Suppressor macrophage treated with lipopolysaccharide for 1 hour (primary cell): ENCODE measurements at places on chromosomes 5 and 9.

- DNase-seq: no peak
Observed at GRCh38 chr5:176360894-176361436, 599 bp downstream of the KIAA1191 start.

DNA sequence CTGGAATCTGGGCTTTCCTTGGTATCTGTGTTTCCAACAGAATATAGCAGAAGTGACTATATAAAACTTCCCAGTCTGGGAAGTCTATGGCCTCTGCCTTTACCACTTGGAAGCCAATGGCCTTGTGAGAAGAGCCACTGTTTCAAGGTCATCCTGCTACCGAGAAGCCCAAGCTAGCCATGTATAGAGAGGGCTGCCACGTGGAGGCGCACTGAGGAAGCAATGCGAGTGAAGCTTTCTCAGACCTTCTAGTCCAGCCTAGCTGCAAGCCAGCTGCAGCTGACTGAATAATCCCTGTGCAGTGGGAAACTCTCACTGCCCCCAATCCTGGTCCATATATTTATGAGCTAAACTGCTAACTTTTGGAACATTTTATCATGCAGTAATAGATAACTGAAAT lies 661.8 kb upstream of the RIOK2 start:
- no peak for DNase-seq

DNA sequence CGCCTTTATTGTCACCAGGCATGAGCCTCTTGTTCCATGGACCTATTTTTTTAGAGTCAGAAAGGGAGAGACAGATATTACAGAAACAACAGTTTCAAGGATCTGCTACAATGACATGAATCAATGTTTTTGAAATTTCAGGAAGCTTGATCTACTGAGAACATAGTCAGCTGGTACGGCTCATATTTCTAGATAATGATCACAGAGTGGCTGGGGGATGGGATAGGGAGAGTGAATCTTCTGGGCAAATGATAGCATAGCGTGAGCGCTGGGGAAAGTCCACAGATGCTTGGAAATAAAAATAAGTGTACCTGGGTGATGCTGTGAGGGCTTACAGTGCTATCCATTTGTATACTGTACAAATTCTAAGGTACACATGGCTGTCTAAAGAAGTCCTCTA lies 340.4 kb downstream of the EBF1 start:
- DNase-seq: no peak

GRCh38 chr5:134143944-134144941 lies 29.8 kb downstream of the TCF7 start:
- DNase-seq: no peak

DNA sequence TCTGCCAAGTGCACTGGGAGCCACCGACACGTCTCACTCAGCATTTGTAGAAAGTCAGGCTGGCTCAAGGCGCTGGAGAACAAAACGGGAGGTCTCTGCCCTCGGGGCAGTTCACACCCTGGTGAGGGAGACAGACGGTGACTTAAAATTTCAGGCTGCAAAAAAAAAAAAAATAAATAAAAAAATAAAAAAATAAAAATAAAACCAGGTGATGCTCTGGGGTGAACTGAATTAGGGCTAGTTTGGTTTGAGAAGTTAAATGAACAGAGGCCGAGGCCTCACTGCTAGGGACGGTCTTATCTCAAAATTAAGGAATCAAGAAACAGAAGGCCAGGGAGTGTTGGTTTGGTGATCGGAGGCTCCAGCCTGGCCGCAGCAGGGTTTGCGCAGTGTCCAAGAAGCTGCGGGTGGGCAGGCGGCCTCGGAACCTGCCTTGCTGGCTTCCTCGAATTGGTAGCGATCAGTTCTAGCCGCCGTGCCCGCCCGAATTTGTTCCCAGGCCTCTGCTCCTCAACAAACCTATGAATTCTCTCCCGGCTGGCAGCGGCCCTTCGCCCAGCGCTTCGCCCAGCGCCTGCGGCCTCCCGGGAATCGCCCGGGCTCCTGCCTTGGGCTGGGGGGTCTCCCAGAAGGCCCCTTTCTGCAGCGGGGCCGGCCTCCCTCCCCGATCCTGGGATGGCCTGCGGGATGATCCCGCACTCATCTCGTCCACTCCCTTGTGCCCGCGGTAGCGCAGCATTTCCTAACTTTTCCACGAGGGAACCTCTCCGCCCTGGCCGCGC lies 1.5 kb downstream of the NKX2-5 start:
- no peak for DNase-seq

DNA sequence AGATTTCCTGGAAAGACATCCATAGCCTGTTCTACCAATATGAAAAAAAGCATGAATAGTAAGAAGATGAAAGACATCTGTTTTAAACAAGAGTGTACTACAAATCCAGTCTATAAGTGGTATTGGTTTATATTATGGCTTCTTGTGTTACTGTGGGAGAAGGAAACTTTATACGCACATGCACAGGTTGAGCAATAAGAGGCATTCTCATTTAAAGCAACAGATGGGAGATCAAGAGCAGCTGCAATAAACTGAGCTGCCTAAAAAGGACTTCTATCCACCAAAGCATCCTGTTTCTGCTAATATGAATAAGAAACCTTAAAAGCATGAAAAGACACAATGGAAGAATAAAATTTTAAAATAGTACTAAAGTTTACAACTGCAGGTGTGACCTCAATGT lies 8.6 kb upstream of the PCDHB1 start:
- DNase-seq: no peak

DNA sequence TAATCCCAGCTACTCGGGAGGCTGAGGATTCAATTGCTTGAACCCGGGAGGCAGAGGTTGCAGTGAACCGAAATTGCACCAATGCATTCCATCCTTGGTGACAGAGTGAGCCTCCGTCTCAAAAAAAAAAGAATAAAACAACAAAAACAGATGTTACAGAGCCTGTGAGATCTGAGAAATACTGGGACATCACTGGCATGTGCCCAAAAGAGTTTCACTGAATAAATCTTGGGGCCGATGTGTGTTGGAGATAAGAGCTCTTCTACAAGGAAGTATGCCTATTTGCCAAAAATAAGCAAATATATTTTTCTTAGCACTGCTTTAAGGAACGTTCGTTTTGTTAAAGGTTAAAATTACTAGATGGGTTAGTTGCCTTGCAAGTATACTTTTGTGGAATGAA lies 55.1 kb downstream of the KIAA1958 start:
- no peak for DNase-seq
